Epithelial cell of proximal tubule (primary cell): ENCODE measurements at places on chromosomes 7 and 10. TPM values are rescaled to one million over a fixed set of nuclear protein-coding genes. Genes with fewer than 3 reads are reported as not detected.

GRCh38 chr7:44285561-44285960 is 39.8 kb downstream of the CAMK2B start:
- no peak for DNase-seq

DNA sequence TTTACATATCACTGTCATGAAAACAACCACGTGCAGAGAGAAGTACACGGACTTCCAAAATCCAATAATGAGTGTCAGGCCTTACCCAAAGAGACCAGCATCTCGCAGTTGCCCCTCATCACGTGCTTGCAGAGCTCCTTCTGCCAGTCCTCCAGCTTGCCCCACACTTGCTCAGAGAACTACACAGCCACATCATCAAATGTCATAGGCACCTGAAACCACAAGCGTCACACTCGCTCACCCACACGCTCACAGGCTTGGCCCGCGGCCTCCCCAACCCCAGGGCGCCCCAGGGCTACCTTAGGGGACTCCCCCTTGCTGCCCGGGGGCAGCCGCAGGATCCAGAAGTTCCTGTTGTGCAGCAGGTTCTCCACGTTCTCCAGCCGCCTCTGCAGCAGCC is 123.4 kb upstream of the ZNF746 start:
- DNase-seq: no peak

DNA sequence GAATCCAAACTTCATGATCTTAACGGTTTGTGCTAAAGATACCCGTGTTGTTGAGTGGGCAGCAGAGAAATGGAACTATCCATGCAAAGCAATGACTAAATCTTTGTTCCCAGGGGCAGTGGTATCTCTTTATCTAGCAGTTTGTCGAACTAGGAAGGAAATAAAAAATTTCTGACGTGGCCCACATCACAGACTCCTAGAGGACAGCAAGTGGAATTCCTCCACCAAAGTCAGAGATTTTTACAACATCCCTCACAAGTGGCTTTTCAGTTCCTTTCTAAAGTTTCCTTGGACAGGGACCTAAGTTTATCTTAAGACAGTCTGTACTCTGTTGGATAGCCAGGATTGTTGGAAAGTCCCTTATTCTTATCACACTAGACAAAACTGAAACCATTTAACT is 136.0 kb downstream of the RAPGEF5 start:
- DNase-seq: no peak

DNA sequence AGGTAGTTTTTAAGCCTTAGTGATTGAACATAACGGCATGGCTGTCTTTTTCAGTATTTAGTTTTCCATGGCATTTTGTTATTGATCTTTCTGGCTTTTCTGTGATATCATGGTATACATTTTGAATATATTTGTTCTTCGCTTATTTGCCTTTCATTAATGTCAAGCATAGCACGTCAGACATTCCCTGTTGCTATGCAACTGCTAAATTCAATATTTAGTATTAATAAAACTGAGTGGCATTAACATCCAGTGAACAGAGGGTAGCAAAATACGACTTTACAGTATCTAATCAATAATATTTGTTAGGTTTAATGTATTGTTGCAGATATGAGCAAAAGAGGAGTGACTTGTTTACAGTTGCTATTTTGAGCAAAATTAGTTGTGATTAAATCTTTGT is 72.5 kb downstream of the LCOR start:
- no peak for DNase-seq

- DNase-seq: no peak
Measured at GRCh38 chr7:40474790-40475680, 340.2 kb downstream of the SUGCT start.

DNA sequence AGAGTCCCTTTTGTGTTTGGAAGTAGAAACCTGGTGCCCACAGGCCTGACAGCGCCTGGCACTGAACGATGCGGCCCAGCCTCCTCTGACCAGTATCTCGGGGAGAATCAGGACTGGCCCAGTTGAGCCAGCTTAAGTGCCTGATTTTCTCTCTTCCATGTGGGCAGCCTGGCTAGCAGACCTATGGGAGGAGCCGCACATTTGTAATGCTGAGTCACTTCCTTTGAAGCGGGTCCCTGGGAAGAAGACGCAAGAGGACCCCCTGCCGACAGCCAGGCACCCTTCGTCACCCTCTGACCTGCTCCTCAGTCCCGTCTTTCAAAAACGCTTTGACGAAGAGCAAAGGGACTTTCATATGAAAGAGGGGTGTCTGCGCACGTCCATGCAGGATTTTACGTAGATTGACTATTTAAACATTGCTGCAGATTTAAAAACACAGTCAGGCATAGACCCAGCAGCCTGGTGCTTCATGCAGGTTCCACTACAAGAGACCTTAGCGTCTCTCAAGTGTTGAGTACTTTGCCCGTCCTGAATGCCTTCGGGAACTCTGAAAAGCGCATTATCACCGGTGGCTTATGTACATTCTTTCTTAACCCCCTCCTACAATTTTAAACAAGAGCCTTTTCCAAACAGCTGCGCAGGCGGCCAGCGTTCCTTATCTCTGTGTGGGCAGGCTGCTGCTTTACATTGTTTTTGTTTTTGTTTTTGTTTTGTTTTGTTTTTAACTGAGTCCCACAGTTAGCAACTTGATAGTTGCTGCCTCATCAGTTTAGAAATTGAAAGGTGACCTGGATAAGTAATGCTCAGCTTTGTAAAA is 36.5 kb upstream of the AP5Z1 start:
- peak; percentile 56 for DNase-seq

DNA sequence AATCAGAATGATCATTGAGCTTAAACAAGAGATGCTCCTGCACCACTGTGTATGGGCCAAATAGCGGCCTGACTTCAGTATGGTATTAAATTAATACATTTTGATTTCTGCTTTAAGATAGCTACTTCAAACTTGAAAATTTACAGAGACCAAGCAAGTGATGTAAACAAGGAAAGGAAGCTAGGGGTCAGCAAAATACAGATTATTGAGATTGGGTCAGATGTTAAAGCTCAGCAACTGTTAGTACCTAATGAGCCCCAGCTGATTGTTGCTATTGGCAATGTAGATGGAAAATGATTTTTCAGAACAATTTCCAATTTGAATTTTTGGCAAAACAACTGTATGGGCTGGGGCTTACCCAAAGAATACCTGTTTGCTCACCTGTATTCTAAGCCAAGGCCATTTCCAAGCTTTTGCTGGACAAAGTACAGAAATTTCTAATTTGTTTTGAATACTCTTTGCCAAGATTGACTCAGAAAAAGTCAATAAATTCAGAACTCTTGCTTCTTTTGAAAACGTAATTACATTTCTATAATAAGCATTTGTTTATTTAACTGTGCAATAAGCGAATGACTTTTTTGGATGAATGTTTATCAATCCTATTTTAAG is 23.0 kb upstream of the DLD start:
- no peak for DNase-seq

- DNase-seq: no peak
Measured at GRCh38 chr10:3372281-3372680, 199.7 kb upstream of the PITRM1 start.

DNA sequence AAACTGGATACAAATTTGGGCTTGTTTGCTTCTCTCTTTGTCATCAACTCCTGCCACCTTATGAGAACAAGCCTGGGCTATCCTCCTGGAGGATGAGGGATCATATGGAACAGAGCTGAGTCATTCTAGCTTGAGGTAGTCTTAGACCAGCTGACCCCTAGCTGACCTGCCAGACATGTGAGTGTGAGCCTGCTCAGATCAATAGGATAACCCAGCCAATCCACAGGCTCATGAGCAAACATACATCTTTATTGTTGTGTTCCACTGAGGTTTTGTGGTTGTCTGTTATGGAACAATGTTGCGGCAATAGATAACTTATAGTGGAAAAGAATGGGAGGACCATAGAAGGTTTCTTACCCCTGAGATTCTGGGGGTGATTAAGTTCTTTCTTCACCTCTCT is 54.5 kb upstream of the FAM180A start:
- no peak for DNase-seq

DNA sequence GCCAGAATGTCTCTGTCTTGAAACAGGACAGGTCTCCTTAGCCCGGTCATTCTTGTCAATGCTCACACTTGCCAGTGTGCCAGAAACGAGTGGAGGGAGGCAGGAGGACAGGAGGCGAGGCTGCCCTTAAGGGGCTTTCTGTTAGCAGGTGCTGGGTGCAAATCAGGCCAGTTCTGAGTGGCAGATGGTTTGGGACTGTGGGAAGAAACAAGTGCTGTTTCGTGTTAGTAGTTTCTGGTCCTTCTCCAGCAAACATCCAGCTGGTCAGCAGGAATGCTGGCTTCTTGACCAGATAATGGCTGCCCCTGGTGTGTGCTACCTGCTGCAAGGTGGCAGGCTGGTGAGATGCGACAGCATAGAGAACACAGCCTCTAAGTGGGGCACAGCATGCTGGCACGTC is 8.2 kb upstream of the NDUFB2 start:
- no peak for DNase-seq

GRCh38 chr7:90119178-90119971 is 34.9 kb upstream of the STEAP1 start:
- no peak for DNase-seq

- DNase-seq: no peak
Measured at GRCh38 chr7:137407078-137407477, 63.5 kb upstream of the PTN start.

- no peak for DNase-seq
Measured at GRCh38 chr10:101902032-101902819, 58.6 kb upstream of the KCNIP2 start.

DNA sequence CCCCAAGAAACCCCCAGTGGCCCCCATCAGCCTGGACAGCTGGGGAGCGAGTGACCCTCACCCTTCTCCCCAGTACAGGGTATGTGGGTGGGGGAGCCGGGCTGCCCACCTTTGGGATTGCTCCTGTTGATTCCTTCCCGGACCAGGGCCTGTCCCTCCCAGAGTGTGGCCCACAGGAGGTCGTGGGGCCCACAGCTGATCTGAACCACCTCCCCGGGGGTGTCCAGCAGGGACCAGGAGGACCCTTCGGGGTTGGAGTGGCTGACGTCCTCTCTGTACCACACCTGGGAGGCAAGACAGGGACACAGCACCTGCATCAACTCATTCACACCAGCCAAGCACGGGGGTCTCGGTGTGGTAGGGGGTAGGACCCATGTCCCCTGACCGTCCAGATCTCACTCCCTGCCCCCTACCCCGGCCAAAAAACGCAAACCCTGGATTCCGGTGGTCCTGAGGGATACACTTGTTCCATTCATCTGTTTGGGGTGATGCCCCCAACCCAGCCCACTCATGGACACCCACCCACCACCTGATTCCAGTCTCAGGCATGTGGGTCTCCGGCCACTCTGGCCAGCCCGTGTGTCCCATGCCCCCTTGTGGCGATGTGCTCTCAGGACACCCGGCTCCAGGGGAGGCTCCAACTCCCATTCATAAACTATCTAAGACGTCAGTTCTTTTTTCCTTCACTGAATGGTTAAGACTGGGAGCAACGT is 10.9 kb downstream of the TECPR1 start:
- no peak for DNase-seq

DNA sequence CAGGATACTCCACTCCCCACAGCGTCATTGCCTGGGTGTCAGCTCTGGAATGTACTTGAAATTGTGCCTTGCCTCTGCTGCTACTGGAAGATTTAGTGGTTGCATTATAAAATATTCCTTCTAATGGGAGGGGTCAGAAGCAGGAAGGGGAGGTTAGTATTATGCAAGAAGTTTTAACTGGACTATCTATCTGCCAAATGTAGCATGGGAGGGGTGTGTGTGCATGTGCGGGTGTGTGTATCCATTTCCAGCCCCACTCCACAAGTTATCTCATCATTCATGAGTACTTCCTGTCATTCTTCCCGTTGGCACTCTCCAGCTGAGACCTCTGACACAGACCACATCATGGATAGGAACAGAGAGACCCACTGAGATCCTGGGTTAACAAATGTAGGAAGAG is 13.4 kb downstream of the MBL2 start:
- no peak for DNase-seq

DNA sequence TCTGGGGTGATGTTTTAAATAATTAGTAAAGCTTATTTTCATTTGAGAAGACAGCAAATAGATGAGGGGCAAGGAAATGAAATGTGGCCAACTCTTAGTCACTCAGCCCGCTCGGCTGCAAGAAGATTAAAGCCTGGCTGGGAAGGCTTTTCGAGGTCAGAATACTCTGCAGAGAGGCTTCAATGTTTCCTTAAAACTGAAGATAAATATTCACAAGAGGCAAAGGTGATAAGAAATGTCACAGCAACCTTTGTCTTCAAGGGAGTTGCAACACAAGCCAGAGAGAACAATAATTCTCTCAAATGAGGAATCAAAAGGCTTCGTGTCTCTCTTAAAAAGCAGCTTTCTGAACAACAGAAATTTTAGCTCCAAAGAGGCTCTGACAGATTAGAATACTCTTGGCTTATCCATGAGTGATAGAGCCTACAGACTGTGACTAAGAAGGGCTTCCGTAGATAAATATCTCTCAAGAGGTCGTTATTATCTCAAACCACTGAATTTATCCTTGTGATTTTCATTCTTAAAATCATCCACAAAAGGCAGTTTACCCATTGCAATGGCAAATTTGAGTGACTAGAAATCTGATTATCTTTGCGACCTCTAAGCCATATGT is 92.5 kb downstream of the KLF6 start:
- no peak for DNase-seq

- DNase-seq: no peak
Measured at GRCh38 chr7:6074612-6075380, 43.6 kb downstream of the ANKRD61 start.

GRCh38 chr10:118547282-118547681 is 48.2 kb downstream of the PRLHR start:
- DNase-seq: no peak

DNA sequence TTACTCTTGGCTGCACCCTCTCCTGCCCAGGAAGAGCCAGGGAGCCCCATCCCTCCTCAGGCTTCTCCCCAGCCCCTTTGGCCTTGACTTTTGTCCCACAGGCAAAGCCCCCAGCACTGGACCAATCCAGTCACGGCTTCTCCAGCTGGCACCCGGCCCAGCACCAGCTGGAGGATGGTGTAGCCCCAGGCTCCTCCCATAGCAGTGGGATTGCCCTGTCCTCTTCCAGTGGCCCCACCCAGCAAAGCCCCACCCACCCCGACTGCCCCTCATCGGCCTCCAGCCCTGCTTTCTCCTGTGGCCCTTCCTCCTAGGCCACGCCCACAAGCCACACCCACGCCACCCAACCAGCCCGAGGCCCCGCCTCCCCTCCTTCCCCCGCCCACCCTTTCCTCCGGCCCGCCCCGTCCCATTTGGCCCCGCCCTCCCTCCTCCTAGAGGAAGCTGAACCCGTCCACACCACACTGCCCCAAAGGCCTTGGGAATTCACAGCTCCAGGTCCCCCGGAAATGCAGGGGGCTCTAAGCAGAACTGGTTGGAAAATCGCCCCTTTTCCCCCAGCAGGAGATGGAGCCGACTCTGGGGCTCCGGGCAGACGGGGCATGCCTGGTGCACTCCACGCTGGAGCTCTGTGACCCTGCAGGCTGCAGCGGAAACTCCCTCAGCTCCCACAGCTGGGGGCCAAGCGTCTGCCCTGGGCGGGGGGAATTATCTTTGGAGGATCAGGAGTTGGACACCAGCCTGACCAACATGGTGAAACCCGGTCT is 25.2 kb downstream of the GET4 start:
- peak; percentile 19 for DNase-seq

- peak; percentile 39 for DNase-seq
Measured at GRCh38 chr7:48389977-48390376, 218.7 kb downstream of the ABCA13 start.

PRKCQ gene
- 4.5 and 6.8 TPM in 2 replicates for total RNA-seq

ABCB1 gene
- total RNA-seq: 9.3 and 13.3 TPM in 2 replicates

SPDYE1 gene
- not detected in 2 replicates for total RNA-seq

YAE1 gene
- 20.5 and 20.9 TPM in 2 replicates for total RNA-seq

WNT8B gene
- total RNA-seq: not detected in 2 replicates

CEP55 gene
- total RNA-seq: 73.2 and 115 TPM in 2 replicates

KIF5B gene
- 106 and 109 TPM in 2 replicates for total RNA-seq

HOXA9 gene
- 82.4 and 104 TPM in 2 replicates for total RNA-seq
